Activated CD4-positive, alpha-beta T cell treated with anti-CD3 and anti-CD28 coated beads, Interleukin-2, amount 50 U/mL, for 24 hours (primary cell): ENCODE measurements at places on chromosomes 2 and 18.

DNA sequence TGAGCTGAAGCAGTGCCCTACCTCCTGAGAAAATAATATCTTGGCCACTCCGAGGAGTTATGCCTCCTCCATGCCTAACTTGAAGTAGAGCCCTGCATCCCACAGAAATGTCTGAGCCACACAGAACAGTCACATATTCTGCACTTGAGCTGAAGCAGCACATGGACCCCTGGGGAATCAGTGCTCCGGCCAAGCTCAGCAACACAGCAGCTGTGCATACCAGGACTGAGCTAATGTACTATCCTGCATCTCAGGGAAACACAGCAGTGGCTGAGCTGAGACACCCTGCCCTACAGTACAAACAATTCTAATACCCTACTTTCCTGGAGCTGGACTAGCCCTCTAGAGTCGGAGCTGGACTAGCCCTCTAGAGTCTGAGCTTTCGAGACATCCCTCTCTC lies 166.9 kb downstream of the ZNF516 start:
- DNase-seq: no peak

DNA sequence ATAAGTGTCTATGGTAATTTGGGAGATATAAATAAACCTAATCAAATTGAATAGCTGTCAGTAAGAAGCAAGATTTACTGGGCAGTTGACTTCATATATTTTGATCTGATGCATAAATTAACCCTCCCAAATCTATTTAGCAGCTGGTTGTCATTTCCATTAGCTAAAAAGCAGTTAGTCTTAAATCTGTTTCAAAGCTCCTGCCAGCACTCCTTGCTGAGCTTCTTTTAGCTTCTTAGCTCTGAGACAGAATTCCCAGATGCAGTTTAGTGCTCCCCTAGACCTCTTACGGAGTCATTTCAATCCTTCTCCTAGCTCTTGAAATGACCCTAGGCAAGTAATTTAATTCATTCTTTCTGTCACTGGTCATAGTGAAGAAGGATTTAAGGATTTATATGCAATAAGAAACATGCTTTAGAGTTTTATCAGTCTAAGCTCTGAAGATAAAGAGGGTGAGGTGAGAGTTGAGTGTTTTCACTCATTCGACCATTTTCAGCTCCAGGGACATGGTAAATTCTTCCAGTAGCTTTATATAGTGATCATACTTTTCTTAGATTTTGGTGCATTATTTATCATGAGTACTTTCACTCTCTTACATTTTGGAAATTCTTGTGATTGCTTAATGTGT lies 98.9 kb downstream of the PHLPP1 start:
- DNase-seq: no peak

GRCh38 chr2:55408098-55408882 lies 11.4 kb downstream of the CCDC88A start:
- DNase-seq: no peak

- DNase-seq: no peak
Measured at GRCh38 chr2:177074099-177074710, 138.4 kb upstream of the HNRNPA3 start.

- no peak for DNase-seq
Measured at GRCh38 chr2:10310309-10310888, 7.7 kb downstream of the HPCAL1 start.

- no peak for DNase-seq
Measured at GRCh38 chr2:240930631-240931318, 24.6 kb downstream of the CROCC2 start.

DNA sequence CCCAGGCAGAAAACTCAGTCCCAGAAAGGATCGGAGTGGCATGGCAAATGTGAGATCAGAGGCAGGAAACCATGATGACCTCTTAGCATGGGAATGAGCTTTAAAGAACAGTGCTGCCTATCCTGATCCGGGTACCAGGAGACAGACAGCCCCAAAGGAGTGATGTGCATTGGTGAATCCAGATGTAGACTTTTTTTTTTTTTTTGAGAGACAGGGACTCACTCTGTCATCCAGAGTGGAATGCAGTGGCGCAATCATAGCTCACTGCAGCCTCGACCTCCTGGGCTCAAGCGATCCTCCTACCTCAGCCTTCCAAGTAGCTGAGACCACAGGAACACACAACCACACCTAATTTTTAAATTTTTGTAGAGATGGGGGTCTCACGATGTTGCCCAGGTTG lies 122.7 kb downstream of the VAPA start:
- no peak for DNase-seq

- no peak for DNase-seq
Measured at GRCh38 chr18:55552526-55553189, 35.3 kb downstream of the TCF4 start.

GRCh38 chr2:26474261-26474785 lies 3.6 kb downstream of the OTOF start:
- DNase-seq: no peak

- DNase-seq: no peak
Measured at GRCh38 chr2:241632478-241633325, 4.3 kb downstream of the THAP4 start.

DNA sequence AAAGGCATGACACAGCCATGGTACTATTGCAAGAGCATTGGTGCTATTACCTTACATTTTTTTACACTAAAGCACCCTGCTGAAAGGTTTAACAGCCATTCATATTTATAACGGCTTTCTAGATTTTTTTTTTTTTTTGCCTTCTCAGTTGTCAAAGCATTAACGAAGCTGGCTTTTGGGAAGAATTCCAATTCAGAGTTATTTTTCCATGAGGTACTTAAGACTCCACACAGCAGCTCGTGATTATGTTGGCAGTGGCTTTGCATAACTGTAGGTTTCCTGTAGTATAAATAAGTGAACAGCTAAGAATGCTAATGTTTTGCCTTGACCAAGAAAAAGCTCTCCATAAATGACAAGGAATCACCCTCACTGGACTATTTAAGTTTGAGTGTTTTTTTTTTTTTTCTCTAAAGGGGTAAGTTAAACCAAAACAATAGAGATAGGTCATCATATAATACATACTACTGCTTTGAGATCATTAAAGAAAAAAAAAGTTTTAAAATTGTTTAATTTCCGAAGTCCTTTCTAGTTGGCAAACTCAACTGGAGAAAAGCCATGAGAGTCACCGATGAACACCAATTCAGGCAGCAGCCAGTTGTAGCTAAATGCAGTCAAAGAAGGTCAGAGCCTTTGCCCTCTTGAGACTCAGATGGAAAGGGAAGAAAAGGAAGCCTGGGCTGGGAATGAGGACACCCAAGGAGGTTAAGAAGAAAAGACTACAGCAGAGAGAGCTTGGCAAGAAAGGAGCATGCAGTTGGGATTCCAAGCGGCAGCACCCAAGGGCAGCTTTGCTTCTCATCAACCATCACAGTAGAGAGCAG lies 187.4 kb upstream of the NCKAP5 start:
- no peak for DNase-seq

DNA sequence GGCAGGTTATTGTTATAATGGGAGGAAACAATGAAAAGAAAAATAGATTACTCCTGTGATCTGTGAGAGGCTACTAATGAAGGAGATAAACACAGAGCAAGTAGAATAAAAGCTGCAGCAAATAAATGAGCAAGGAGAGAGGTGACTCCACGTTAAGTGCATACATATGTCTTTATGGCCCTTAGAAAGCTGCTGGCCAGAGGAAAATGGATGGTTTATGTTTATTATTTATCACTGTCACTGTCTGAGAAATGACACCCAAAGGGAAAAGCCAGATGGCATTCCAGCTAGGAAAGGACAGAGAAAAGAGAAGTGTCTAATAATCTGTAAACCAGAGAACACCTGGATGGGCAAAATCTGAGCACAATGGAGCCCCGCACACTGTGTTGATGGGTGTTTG lies 122.9 kb upstream of the DDX18 start:
- no peak for DNase-seq

DNA sequence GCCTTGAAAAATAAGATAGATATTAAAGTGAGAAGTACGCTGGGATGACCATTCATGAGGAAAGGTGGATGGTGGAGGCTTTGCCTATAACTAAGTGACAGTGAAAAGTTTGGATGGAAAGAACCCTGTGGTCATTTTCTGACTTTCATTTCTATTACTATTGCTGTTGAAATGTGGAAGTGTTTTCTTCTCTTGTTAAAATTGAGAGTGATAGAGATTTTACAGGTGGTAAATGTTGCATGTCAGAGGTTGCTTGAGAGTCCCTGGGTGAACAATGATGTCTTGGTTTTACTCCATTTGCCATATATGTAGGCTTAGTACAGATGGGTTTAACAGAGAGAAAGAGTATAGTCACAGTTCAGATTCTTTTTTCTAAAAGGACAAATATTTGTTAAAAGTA lies 18.4 kb downstream of the NCOA1 start:
- DNase-seq: no peak
